ENCODE measurements at places on chromosomes 3 and 15.

DNA sequence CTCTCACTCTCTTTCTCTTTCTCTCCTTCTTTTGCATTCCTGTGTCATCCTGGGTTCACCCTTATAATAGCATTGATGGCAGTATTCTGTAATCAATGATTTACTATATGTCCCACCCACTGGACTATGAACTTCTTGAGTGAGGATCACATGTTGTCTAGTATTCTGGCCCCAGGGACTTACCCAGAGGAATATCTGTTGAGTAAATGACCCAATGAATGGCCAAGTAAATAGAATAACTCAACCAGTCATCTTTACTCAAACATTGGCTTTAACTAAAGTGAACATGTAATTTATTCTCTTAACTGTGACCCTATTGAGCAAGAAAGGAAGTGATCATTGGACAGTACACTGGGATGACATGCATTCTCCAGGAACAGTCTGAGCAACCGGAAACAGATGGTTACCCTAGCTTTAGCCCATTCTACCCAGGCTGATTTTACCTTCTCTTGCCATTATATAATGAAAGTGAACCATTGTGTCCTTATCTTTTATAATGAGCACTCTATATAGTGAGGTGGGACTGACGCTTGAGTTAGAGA lies 94.5 kb upstream of the SOX14 start:
- no peak for DNase-seq

DNA sequence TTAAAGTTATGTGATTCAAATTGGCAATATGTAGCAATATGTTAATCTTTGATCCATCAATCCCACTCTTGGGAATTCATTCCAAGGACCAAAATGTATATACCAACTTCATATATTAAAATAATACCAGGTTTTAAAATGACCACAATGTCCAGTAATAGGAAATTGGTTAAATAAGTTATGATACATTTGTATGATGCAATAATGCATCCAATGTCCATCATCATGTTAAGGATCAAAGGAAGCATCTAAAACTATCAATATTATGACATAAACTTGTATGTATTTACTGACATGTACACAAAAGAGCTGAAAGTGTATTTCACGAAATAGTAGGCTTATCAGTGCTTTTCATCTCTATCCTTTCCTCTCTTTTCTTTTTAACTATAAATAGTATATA lies 406.0 kb downstream of the RSL24D1 start:
- DNase-seq, result no peak

GRCh38 chr3:127456471-127457093 lies 134.0 kb downstream of the TPRA1 start:
- DNase-seq, result no peak

GRCh38 chr15:75360391-75360790 lies 8.0 kb downstream of the MAN2C1 start:
- DNase-seq, result no peak

DNA sequence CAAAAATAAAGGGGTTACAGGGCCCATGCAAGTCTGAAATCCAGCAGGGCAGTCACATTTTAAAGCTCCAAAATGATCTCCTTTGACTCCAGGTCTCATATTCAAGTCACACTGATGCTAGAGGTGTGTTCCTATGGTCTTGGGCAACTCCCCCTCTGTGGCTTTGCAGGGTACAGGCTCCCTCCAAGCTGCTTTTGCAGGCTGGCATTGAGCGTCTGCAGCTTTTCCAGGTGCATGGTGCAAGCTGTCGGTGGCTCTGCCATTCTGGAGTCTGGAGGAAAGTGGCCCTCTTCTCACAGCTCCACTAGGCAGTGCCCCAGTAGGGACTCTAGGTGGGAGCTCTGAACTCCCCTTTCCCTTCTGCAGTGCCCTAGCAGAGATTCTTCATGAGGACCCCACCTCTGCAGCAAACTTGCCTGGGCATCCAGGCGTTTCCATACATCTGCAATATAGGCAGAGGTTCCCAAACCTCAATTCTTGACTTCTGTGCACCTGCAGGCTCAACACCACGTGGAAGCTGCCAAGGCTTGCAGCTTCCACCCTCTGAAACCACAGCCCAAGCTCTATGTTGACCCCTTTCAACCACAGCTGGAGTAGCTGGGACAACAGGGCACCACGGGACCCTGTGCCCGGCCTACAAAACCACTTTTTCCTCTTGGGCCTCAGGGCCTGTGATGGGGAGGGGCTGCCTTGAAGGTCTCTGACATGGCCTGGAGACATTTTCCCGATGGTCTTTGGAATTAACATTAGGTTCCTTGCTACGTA lies 80.1 kb upstream of the PLSCR5 start:
- DNase-seq, result no peak

- peak; percentile 14 for DNase-seq
Measured at GRCh38 chr3:51500632-51501131, 867 bp upstream of the DCAF1 start.

DNA sequence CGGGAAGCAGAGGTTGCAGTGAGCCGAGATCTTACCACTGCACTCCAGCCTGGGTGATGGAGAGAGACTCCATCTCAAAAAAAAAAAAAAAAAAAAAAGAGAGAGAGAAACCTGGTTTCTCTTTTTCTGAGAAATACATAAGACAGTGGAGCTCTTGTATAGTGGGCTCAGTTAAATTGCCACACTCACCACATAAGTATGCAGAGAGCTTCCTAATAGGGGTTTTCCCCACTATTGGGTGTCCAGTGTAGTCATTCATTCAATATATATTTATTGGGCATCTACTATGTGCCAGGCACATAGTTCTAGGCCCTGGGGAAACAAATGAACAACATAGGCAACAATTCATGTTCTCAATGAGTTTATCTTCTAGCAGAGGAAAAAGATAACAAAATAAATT lies 48.9 kb upstream of the FMN1 start:
- DNase-seq, result no peak

- no peak for DNase-seq
Measured at GRCh38 chr3:183427196-183427875, 1.1 kb downstream of the MCF2L2 start.

- no peak for DNase-seq
Measured at GRCh38 chr15:67079361-67079760, 14.0 kb downstream of the SMAD3 start.

Measured in stimulated activated naive CD8-positive, alpha-beta T cell treated with anti-CD3 and anti-CD28 coated beads, Interleukin-15, Interleukin-2, amounts not matched to agents 100 U/mL and 50 U/mL, for 24 hours (primary cell).